ENCODE measurements at places on chromosomes 5 and 9.

DNA sequence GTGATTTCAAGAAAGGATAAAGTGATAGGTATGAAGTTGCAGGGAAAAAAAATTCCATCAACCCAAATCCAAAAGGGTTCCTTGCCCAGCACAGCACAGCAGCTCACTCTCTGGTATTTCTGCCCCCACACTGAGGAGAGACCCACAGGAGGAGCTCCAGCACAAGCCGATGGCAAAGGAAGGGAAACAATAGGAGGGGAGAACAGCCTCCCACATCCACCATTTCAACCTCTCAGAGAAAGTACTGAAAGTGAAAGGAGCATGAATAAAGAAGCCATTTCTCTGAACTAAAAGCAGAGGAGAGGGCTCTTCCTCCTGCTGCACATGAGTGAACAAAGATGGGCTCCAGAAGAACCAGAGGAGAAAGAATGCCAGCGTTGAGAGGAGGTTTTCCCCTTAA is 54.9 kb upstream of the ZSWIM6 start:
- DNase-seq = peak; percentile 72

GRCh38 chr9:28287455-28287854 is 714.2 kb upstream of the C9orf72 start:
- DNase-seq = no peak

- peak; percentile 25 for DNase-seq
Observed at GRCh38 chr9:120655005-120655622, 59.2 kb downstream of the MEGF9 start.

DNA sequence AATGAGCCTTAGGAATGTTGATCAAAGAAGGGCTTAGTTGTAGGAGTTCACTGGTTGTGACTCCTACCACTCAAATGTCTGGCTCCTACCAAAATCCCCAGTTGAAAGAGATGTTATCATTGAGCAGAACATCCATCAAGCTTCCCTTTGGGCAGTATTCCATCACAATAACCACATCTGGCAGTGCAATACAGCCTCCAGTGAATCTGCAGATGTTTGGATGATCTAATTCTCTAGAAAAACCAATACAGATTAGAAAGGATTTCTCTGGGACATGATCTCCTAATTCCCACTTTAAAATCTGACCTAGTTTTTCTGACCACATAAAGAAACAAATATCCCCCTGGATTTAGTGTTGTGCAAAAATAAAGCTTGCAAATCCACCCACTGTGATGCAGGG is 81.6 kb downstream of the TMEM215 start:
- DNase-seq = no peak

DNA sequence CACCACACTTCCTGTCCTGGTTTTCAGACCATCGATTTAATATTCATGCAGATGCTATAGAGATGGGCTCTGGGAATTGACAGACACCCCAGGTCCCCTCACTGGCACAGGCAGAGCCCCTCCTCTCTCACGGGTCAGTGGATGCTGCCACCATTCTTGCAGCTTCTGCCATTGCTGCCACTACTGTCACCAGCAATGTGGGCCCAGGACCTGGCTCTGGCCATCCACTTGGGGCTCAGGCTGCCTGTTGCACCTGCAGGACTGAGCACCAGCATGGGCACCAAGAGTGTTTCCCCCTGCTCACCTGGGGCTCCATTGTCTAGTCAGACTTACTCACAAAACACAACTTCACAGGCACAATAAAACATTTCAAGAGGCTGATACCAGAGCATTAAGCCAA is 479.0 kb upstream of the ZNF608 start:
- no peak for DNase-seq

- no peak for DNase-seq
Observed at GRCh38 chr9:87554976-87555375, 57.3 kb downstream of the DAPK1 start.
